ENCODE measurements at places on chromosomes 4 and X.

DNA sequence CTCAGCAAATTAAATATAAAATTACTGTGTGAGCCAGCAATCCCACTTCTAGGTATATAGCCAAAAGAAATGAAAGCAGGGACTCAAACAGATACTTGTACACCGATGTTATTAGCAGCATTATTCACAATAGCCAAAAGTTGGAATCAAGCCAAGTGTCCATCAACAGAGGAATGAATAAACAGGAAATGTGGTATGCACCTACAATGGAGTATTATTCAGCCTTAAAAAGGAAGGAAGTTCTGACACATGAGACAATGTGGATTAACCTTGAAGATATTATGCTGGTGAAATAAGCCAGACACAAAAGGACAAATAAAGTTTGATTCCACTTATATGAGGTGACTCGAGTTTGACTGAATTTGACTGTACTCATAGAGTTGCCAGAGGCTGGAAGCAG, 108.3 kb upstream of the DUSP21 start:
- DNase-seq, result no peak

DNA sequence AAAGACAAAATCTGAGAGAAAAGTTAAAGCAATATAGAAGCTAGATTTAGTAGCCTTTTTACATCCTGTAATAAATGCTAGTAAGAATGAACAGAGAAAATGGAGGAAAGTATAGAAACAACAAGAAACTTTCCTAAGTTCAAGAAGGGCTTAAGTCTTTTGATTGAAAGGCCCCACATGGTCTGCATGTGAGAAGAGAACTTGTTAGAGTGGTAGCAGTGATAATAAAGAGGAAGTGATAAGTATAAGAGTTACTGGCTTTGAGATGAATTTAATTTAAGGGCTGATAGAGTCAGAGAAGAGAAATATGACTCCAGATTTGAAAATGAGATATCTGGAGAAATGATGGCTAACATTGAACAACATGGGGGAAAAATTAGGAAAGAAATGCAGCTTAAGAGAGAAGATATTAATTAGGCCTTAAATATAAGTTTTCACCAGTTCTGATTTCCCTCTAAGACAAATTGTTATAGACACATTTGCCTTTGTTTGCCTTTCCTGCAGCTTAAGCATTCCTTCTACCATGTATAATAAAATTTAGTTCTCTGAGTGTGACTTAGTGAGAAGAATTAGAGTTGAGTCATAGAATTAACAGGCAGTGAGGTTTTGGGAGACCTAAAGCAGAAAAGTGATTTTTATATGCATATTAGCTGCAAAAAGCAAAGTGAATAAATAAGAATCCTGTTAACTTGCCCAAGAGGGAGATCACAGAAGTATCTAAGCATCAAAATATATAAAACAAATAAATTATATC, 18.4 kb downstream of the ZFX start:
- no peak for DNase-seq

GRCh38 chr4:185242749-185243533, 33.5 kb downstream of the SNX25 start:
- no peak for DNase-seq

DNA sequence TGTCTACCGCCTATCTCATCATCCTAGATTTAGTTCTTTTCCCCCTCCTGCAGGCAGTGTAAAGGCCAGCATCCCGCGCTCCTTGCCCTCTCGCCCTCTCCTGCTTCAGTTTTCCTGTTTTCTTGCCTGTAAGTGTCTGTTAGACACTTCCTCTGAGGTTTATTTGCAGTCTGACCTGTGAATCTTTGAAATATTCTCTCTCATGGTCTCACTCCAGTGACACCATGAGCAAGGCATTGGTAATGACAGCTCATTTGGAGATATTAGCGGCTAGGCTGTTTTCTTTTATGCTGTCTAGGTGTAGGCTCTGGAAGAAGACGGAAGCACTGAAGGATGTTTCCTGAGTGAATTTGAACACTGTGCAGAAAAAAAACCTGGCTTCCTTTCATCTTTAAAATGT, 179.6 kb downstream of the KDR start:
- DNase-seq, result no peak

GRCh38 chr4:10061650-10062415, 40.5 kb upstream of the SLC2A9 start:
- DNase-seq, result no peak

GRCh38 chr4:36230534-36230933, 13.8 kb downstream of the ARAP2 start:
- no peak for DNase-seq

GRCh38 chr4:61493041-61493440, 292.9 kb downstream of the ADGRL3 start:
- no peak for DNase-seq

DNA sequence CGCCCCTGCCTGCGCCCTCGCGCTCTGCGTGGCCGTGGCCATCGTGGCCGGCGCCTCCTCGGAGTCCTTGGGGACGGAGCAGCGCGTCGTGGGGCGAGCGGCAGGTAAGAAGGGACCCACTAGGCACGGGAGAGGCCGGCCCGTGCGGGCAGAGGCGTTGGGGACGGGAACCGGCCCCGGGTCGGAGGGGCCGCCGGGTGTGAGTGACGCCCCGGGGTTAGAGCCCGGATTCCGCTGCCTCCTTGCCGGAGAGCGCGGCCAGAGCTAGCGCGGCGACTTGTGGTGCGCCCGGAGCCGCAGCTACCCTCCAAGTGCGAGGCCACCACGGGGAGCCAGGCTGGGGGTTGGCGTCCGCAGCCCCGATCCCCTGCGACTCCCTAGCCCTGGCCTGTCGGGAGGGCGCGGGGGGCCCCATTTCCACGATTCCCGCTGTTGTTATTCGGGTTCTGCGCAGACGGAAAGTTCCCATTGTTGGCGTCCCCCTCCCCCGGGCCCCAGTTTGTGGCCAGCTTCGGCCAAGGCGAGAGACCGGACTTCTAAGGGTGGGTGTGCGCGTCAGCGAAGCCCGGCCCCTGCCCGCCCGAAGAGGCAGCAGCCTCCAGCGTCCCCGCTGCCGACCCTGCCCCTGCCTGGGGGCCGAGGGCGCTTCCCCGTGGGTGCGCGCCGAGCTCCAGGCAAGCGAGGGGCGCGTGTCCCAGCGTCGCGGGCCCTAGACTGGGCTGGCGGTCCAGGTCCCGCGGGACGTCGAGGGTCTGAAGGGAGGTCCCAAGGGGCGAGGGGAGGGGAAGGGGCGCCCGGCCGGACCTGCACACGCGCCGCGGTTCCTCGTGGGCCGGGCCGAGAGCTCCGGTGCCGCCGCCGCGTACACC, 1.1 kb downstream of the FGFR3 start:
- DNase-seq, result no peak

DNA sequence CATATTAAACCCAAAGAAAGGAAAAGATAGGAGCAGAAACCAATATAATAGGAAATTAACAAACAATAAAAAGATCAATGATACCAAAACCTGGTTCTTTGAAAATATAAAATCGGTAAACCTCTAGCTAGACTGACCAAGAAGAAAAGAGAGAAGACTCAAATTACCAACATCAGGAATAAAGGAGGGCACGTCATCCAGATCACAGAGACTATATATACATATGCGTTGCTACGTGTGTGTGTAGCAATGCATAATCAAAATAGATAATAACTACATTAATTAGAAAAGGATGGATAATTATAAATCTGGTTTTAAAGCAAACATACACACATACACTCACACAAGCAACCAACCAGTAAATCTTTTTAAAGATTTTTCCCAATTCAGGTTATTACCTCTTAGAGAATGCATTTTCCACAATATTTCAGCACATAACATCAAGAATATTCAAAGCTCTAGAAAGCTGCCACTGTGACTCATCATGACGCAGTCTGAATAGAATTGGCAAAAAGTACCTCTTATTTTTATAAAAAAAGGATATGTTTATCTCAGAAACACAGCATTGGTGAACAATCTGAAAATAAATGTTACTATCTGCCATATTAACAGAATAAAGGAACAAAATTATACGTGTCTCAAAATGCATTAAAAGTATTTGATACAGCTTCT, 41.4 kb upstream of the USP9X start:
- no peak for DNase-seq

DNA sequence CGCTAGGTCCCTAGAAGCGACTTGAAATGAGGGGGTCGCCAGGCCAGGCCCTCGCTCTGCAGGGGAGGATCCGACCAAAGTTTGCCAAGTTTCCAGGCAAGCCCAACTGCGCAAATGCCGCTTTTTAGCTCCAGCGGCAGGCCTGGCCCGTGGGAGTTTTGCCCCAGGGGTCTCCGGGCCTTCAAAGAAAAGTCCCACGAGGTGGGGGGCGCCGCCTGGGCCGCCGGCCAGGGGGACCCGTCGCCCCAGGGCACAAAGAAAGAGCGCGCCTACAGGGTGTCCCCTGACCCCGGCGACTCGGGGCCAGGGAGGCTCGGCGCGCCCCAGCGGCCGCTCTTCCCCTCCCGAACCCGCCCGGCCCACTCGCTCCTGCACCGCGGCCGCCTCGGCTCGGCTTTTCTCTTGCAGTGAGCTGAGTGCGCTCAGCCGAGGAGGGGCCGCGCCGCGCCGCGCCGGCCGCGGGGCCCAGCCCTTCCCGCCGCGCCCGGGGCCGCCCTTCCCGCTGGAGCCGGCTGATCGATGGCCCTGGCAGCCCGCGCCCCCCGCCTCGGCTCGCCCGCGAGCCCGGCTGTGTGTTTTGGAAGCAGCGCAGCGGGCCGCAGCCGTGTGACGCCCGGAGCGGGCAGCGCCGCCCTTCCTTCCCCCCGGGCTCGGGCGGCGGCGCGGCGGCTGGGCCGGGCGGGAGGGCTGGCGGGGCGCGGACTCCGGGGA, 754 bp upstream of the KLF3 start:
- no peak for DNase-seq

DNA sequence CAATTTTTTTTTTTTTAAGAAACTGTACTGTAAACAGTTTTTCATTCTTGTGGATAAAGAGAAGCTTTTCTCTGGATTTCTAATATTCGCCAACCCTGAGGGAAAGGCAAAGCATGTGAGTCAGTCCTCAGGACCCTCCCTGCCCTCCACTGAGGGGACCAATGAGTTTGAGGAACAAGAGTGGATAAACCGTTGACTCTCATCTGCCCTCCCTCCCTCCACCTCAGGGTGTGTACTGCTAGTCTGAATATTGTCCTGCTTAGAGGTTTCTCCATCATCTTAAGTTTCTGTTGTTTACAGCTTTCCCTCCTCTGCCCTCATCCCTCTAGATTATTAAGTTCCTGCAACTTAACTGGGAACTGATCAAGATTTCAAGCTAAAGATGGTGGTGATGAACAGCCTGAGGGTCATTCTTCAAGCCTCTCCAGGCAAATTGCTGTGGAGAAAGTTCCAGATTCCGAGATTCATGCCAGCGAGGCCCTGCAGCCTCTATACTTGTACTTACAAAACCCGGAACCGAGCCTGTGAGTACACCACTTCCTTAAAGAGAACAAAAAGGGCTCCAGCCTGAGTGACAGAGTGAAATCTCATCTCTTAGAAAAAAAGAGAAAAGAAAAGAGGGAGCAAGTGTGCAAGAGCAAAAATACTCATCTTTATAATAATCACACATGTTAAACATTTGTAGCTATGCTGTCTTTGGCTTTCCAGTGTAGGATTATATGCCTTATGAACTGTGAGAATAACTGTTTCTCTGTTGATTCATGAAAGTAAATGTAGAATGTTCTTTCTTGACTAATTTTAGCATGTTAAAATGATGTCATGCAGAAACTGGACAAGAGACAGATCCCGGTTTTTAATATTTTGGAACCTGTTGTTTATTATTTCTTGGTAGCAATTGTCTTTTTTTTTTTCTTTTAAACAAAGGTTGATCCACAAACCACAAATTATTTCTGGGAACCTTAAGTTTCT, 11.9 kb downstream of the CA5B start:
- DNase-seq, result no peak

DNA sequence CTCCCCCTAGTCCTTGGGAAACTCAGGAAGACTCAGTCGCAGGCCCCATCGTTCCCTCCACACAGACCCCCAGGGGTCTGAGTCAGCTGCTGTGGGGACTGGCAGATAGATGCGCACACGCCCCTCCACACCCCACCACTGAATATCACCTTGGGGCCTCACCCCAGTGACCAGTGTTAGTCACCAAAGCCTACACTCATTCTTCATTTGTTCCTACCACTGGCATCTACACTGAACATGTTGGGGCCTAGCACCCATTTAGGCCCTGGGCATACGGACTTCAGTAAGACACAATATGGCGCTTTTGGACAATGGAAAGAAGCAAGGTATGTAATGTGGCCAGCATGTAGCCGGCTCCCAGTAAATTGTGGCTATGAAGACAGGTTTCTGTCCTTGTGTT, 154.1 kb upstream of the PJA1 start:
- DNase-seq, result no peak

DNA sequence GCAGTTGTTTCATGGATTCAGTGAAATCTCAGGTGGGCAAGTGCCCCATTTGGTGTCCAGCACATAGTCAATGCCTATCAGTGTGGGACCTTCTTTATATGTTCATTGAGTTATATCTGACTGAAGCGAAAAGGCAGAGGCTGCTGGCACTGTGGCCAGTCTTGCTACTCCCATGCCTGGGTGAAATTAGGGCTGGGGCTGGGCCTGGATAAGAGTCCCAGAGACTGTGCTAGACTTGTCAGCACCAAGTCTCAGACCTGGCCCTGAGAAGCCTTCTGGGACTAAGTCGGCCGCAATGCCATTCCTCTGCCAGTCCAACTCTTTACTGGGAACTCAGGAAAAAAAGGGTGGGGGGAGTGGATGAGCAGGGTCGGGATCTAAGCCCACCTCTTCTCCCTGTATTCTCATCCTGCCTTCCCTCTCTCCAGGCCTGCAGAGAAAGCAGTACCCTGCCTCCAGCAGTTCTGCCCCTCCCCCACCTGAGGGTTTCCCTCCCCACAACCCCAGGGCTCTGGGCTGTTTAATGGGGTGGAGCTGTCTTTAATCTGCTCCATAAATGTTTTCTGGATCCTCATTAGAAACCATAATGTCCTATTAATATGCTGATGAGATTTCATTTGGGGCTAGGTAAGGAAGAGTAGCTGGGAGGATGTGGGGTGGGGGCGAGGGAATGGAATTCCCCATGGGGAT, 153.5 kb upstream of the PJA1 start:
- no peak for DNase-seq

Data from NCI-H774 (cell line).